ENCODE measurements at places on chromosomes 6 and 20.
A peak's percentile ranks its signal among the peaks of the same experiment; 100 is the strongest.

DNA sequence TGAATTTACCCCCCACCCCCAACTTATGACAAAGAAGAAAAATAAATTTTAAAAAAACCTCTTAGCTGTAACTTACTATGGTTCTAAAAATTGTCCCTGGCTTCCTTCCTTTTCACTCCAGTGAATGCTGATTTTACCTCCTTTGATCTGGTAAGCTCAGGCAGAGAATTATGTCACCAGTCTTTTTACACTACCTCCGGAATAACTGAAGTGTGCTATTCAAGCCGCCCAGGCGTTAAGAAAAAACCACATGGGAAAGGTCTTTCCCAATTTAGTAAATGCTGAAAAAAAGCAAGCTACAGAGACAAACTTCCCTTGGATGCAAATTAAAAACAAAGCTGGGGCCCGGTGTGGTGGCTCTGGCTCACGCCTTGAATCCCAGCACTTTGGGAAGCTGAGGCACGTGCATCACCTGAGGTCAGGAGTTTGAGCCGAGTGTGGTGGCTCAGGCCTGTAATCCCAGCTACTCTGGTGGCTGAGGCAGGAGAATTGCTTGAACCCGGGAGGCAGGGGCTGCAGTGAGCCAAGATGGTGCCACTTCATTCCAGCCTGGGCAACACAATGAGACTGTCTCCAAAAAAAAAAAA, 12.4 kb downstream of the SNX5 start:
- no peak for DNase-seq

DNA sequence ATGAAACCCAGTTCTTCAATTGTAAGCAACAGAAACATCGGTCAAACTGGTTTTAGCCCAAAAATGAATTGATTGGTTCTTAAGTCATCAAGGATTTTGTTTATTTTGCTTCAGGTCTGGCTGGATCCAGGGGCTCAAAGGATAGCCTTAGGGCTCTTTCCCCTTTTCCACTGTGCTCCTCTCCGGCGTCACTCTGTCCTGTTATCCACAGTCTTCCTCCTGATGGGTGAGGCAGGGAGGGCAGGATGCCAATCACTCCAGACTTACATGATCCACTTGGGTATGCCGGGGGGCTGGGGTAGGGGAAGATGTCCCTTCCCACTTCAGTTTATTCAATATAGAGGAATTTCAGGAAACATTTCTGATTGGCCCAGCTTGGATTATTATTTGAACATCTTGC, 40.0 kb downstream of the PLAGL2 start:
- DNase-seq: no peak

GRCh38 chr20:38799203-38799602, 6.3 kb upstream of the PPP1R16B start:
- DNase-seq: no peak

- DNase-seq: no peak
Measured at GRCh38 chr20:19996222-19996621, 20.9 kb upstream of the NAA20 start.

- no peak for DNase-seq
Measured at GRCh38 chr6:33481192-33481591, 26.8 kb downstream of the ZBTB9 start.

DNA sequence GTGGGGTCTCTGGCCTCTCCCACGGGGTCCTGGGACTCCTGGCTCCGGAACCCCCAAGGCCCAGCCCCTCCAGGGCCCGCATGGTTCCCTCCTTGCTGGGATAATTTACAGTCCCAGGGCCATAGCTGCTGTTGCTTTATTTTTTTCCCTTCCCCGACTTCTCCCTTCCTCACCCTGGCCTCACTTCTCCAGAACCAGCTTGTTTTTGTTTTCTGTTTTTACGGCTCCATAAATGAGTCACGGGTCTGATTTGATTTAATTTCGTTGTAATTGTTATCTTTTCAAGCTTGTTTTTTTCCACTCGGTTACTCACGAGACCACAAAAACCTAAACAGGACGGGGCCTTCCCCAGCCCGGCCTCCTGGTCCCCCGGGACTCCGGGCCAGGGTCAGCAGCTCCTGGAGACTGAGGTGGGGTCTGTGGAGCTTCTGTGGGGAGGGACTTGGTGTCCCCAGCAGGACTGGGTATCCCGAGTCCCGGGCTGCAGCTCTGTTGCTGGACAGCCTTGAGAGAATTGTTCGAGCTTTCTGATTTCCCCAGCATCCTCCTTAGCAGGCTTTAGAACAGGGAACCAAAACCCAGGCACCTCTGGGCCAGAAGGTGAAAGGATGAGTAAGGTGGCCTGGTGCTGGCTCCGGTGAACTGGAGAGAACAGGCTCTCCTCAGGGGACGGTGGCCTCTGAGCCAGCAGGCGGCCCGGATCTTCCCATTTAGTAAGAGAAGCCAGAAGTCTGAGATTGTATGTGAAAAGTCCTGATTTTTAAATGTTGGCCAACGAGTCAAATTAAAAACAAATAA, 94.9 kb downstream of the CEBPB start:
- no peak for DNase-seq

DNA sequence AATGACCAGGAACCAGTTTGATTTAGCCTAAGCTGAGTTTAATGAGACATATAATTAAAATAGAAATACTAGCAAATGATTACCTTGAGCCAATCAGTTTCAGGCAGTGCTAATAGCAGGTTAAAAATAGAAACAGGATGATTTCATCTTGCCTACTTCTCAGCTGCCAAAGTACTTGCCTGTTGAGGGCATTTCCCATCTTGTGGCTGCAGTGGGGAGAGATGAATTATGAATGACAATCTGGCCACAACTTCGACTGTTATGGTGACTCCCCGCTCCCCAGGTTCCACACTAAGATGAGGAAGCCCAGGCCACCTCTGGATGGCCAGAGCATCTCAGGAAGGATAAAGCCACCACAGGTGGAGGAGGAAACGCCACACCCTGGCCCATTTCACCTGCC, 31.3 kb downstream of the MBOAT1 start:
- DNase-seq: no peak

DNA sequence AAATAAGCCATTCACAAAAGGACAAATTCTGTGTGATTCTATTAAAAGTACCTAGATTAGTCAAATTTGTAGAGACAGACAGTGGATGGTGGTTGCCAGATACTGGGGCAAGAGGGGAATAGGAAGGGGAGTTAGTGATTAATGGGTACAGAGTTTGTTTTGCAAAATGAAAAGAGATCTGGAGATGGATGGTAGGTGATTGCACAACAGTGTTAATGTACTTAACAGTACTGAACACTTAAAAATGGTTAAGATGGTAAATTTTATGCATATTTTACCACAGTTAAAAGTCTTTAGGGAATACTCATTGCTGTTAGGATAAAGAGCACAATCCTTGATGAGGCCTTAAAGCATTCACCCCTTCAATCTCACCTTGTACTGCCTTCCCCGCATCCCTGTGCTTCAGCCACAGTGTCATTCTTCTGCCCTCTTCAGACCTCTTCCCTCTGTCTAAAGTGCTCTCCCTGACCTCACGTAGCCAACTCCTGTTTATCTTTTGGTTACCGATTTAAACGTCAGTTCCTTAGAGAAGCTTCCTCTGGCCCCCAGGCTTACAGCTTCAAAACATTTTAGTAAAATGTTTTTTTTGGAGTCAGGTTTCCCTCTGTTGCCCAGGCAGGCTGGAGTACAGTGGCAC, 11.8 kb downstream of the PSMF1 start:
- DNase-seq: no peak

DNA sequence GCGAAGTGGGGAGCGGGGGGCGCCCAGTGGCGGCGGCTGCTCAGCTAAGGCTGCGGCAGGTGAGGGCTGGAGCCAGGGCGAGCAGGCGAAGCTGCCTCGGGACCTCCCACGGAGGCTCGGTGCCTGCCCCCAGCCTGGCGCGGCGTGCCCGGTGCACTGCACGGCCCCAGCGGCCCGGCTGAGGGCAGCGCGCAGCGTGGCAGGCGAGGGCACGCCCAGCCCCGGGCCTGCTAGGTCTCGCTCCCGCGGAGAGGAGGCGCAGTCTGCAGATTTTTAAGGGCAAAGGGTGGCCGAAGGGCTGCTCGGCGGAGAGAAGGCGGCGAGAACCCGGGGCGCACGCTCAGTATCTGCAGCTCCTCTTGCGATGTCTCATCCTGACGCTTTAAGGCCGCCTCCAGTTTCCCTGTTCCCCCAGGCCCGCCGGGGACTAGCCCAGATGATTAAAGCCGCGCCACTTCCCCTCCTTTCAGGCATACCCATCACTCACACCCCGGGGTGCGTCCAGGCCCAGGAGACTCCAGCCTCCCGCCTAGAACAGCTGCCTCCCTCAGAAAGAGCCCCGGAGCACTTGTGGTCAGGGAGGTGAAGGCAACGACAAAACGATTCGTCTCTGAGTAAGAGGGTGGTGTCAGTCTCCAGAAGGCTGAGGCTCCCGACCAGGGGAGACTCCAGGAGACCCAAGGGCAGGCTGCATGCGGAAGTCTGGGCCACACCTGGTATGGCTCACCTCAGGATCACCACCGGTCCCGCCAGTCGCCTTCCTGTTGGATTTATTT, at the start of gene FERMT1:
Gene FERMT1 (minus strand): TSS at position 158 of the 776 bp plus-strand sequence. CDS start 3,476 bp downstream, outside the sequence.
- DNase-seq: peak; percentile 63

DNA sequence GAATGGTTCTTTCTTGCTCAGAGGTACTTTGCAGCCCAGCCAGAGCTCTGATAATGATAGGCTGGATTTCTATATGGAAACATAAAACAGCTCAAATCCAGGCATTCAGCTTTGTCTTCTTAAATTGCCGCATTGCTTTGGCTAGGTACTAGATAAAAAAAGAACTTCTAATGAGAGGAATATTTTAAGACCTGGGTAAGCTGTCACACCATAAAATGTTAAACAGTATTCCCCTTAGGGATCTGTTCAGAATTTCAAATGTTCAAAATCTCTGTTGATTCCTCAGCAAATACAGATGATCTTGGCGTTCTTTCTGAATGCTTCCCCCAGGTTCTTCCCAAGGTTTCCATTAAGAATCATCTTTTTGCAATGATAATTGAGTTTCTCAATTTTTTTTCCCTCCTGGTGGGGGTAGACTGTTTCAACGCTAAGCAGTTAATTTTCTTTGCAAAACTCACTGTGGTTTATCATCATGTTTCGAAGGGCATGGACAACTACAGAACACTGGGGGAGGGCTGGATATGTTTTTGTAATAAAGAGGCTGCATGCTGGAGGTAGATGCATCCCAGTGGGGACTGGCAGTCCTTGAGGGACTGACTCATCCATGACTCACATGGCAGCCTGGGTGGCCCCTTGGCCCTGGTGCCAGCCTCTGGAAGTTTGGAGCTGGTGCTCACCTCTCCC, 31.0 kb downstream of the TIAM2 start:
- DNase-seq: no peak

DNA sequence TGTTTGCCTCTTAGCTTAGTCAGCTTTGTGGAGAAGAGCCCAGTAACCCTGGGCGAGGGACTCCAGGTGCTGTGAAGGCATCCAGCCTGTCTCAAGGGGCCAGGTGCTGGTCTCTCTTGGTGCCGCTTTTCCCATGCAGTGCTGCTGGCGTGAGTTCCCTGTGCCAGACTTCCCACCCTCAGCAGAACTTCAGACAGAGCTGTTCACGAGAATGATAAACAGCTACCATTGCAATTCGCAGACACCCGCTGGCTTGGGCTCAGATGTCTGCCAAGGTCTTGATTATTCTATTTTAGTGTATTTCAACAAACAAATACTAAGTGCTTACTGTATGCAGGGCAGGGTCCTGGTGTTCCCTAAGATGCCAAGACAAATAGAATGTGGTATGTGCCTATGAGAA, 57.7 kb downstream of the RNF217 start:
- DNase-seq: no peak

- DNase-seq: no peak
Measured at GRCh38 chr6:170448751-170449630, 104.1 kb downstream of the PSMB1 start.

DNA sequence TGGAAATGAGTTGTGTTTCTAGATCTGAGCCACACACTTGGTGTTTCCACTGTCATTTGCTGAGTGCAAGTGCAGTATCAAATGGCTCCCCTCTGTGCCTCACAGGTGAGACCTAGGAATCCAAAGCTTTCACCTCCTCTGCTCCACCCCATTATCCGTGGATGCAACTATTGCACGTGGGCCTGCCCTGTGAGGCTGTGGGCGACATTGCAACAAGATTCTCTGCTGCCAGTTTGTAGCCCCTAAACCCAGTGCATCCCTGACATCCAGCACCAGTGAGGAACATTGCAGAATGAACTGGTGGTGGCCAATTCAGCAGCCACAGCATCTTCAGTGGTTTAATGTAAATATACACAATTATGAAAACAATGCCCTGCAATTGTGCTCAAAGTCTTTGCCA, 115.0 kb upstream of the FOXA2 start:
- DNase-seq: no peak

- DNase-seq: no peak
Measured at GRCh38 chr20:19947611-19948264, 69.4 kb upstream of the NAA20 start.

DNA sequence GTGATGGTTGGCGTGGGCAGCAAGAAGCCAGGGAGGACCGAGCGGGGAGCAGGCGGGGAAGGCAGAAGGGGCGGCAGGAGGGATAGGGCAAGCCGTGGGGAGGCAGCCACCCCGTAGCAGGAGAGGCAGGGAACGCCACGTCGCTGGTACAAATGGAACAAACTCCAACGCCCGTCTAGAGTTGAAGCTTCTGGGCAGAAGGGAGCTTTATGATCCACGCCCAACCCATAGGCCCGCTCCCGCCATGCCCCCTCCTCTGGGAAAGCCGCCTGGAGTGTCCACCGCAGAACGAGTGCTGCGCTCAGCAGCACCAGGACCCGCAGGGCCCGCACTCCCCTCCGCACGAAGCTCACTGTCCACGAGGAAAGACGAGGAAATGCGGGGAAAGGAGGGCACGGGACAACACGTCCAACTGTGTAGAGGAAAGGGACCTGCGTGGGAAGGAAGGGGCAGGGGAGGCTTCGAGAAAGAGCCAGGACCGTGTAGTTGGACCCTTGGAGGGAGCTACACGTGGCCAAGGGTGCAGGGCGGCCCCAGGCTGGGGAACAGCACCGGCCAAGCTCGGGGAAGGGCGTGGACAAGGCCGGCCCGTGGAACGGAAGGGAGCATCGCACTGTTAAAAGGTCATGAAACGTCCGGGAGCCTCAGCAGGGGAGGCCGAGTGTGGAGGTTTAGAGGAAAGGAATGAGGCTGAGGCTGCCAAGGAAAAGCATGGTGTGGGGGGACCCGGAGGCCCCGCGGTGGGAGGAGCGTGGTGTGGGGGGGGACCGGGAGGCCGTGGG, 204.0 kb downstream of the DLL1 start:
- DNase-seq: no peak
